ENCODE measurements at places on chromosomes 11 and 22.

GRCh38 chr11:104663190-104664140, 234.8 kb downstream of the CASP12 start:
- no peak for DNase-seq

DNA sequence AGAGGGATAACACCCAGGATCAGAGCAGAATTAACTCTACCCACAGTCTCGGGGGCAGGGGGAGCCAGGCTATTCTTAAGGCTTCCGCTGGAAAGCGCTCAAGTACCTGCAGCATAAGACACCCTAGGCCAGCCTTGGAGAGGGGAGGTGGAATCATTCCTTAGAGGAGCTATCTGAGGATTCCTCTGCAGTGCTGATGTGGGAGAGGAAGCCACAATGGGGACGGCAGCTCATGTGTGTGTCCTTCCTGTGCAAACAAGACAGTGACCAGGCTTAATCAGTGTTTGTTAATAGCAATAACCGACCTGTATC, 382.2 kb upstream of the CADM1 start:
- no peak for DNase-seq

DNA sequence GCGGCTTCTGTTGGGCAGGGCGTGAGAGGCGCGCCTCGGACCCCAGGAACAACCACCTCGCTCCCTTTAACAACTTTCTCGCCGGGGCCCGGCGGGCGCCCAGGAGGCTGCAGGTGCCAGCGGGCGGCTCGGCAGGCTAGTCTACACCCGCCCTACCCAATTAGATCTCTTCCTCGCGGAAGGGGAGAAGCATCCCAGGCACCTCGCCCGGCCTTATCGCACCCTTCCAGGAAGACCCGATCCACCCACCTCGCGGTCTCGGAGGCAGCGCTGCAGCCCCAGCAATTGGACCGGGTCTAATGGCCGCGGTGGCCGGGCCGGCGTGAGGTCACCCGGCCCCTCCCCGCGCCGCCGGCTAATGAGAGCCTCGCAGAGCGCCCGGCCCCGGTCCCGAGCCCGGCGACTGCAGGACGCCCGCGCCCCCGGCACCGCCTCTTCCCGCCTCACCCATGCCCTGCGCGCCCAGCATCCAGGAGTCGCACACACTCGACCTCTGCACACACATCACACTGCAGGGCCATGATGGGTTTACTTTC, at the start of gene PLAAT3:
PLAAT3 (minus strand) TSS at position 298 of the 536 bp plus-strand sequence. CDS start 419 bp downstream, outside the sequence.
- DNase-seq = peak; percentile 79

DNA sequence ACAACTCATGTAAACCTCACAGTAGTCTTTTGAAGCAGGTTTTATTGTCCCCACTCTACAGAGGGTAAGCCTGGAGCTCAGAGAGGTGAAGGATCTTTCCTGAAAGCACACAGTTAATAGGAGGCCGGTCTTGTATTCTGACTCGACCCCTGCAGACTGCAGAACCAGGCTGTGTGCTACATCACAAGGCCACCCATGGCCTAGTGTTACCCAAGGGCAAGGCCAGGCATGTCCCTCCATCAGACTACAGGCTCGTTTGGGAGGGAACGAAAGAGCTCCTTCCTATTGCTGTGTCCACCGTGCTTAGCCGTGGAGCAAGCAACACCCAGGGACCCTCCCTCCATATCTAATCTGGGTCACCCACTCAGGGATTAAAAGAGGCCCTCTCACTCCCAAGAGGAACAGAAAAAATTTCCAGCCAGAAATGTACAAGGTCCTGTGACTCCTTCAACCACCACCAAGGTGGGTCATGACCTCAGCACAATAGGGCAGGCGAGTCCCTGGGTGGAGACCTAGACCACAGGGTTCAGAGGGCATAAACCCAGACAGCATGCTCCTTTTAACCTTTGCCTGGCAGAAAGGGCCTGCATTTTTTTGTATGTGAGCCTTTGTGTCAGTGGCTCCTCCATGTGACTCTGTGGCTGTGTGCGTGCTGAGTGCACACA, 6.3 kb upstream of the SMIM35 start:
- DNase-seq = no peak

GRCh38 chr11:48078689-48079088, 98.3 kb downstream of the PTPRJ start:
- no peak for DNase-seq

- no peak for DNase-seq
Measured at GRCh38 chr11:15859411-15859810, 496.9 kb downstream of the SOX6 start.

DNA sequence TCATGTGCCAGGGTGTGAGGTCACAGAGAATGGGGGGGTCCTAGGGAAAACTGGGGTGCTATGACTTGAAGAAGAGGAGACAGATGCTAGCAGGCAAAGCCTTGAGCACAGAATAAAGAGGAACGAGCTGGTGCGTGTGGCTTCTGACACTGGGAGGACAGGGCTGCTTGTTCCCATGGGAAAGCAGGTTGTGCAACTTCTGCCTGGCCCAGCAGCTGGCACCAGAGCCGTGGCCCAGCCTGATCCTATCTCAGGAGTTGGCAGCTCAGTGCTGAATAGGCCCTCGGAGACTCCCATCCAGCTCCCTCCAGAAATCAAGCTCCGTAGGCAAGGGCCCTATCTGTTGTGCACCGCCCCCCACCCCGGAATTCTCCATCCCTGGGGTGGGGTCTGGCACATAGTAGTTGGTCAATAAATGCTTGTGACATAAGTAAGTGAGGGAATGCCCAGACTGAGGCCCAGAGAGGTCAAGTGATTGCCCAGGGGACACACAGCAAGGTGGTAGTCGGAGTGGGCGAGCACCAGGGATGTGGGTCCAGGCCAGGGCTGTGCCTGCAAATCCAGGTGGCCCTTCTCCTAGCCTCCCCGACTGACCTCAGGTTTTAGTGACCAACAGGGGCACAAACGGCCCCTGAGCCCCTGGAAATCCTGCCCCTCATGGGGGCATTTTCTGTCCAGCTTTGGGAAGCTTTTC, 19.5 kb upstream of the FADD start:
- no peak for DNase-seq

- DNase-seq = no peak
Measured at GRCh38 chr11:1997755-1998154, at the start of gene H19. Gene H19 (minus strand): TSS chr11:1997842.

DNA sequence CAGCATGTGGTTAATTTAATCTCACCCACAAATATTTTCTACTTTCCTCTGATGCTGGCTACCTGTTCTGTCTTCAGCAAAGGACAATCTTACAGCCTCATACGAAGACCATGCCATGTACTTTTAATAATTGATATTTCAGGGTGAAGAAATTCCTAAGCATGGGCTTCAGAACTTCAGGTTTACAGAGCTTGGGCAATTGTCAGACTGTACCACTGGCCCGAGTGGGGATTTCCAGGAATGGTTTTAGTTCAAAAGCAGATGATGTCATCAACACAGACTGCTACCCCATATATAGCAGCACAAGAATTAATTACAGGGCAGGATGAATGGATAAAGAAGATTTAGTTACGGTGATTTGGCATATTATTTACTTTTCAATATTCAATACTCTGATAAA, 171.8 kb downstream of the ETS1 start:
- no peak for DNase-seq

GRCh38 chr11:9827708-9828107, 163.8 kb downstream of the SWAP70 start:
- peak; percentile 20 for DNase-seq

DNA sequence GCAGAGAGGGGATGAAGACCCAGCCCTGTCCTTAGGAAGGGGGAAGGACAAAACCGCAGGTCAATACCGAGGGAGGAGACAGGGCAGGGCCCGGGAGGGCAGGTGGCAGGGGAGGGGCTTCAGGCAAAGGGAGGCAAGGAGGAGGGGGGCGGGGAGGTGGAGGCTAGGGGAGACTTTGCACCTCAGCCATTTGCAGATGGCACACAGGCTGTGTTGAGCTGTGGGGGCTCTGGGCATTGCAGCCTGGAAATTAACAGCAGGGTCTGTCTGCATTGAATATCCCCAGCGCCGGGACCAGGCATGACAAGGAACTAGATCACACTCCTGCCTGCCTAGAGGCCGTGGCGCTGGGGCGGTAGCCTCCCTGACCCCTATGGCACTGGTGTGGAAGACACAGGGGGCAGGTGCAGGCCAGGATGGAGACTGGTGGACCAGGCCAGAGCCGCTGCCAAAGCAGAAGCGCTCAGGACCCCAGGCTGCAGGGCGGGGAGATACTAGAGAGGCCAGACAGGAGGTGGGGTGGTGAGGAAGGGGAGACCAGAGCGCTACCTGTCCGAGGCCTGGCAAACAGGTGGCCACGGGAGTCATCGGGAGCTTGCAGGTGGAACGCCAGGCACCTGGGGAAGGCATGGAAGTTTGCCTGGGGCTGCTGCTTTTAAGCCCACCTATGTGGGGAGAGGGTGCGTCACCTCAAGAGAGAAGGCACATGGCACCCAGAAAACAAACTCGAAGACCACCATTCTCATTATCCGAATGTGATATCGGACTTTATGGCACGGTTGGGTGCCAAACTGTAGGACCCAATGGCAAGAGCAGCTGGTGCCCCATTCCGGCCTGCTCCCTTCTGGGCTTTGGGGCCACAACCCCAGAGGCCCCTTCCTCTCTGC, 11.5 kb downstream of the CBX6 start:
- no peak for DNase-seq

DNA sequence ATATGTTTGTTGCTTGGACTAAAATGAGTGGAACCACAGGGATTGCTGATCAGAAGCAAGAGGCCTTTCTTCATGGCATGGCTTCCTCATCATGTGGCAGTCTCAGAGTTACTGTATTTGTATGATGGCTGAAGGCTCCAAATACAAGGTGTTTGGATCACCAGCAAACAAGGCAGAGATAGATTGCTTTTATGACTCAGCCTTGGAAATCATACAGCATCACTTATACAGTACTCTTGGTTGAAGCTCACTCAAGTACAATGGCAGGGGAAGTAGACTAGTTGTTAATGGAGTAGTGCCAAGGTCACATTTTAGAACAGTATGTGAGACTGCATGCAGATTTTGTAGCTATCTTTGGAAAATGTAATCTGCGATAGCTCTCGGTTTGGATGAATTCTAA, 16.6 kb downstream of the CAPRIN1 start:
- no peak for DNase-seq

GRCh38 chr11:133898770-133899115, 53.4 kb upstream of the SPATA19 start:
- DNase-seq = no peak

- no peak for DNase-seq
Measured at GRCh38 chr22:37994049-37994448, 9.7 kb upstream of the SOX10 start.

DNA sequence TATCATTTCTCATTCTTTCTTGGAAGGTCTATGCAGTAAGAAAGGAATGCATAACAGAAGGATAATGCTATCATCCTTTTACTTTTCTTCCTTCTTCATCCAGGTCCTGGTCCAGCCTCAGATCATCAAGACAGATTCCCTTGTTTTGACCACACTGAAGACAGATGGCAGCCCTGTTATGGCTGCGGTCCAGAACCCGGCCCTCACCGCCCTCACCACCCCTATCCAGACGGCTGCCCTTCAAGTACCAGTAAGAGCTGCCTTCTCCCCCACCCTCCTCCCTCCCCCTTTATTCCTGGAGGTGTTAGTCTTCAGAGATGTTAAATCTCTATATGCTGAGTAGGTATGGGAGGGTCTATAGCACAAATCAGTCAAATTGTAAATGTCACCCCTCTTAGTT, 37.9 kb downstream of the SREBF2 start:
- DNase-seq = no peak

GRCh38 chr11:75198278-75198973, 42.1 kb upstream of the TPBGL start:
- DNase-seq = no peak

DNA sequence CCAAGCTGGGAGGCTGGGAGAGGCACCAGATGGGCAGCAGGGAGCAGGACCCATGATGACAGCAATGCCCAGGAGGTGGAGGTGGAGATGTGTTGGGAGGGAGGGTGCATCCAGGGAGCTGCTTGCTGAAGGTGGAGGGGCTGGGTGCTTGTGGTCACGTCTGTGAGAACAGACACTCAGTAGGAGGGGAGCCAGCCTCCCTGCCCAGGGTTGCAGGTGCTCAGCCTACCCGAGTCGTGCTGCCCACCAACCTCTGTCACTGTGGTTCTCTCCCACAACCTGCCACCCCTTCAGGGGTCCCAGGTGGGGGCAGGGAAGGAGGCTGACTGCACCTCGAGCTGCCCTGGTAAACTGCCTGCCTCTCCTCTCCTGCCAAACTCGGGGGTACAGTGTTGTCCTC, 5.5 kb downstream of the PRDX5 start:
- no peak for DNase-seq

DNA sequence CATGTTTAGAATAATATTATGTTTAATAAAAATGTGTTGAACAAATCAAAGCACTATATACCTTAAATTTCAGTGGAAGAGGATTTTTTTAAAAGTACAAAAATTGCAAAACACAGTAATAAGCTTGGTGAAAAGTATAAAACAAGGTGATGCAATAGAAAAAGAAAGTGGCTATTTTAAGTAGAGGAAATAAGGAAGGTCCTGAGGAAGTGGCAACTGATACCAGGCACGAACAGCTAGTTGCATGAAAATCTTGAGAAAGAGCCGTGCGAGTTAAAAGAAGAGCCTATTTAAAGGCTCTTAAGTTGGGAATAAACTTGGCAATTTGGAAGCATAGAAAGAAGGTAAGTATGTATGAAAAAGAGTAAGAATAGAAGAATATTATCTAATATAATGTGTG, 1679.3 kb downstream of the LRRC4C start:
- no peak for DNase-seq

DNA sequence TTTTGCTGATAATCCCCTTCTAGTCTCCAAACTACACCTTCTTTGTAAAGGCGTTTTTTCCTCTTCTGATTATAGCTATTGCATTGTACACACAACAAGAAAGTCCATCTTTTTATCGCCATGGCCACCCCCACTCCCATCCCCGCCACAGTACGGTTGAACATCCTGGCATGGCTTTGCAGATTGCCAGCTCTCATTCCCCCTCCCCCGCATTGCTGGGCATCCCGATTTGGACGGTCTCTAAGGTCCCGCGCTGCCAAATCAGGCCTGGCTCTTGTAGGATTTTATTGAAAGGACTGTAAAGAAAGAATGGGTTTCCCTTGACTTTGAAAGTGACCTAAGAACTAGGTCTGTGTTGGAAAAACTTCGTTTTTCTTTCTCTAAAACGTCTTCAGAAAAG, 916 bp upstream of the SLC6A5 start:
- DNase-seq = no peak

GRCh38 chr11:102361086-102362031, 14.3 kb downstream of the BIRC2 start:
- peak; percentile 26 for DNase-seq

DNA sequence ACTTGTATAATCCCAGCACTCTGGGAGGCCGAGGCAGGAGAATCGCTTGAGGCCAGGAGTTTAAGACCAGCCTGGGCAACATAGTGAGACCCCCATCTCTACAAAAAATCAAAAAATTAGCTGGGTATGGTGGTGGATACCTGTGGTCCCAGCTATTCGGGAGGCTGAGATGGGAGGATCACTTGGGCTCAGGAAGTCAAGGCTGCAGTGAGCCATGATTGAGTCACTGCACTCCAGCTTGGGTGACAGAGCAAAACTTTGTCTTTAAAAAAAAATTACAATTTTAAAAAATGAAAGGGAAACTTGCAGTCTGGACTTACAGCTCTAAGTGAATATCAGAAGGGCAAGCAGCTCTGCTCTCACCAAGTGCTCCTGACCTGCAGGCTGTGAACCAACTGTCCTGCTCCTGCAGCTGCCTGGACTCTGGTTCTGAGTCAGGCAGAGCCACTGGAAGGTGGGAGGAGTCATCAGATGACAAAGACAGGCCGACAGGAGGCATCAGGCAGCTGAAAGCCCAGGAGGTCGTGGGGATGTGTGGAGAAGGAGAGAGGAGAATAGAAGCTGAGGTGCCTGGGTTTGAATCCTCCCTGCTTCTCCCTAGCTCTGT, 9.6 kb downstream of the SMTNL1 start:
- peak; percentile 65 for DNase-seq

Data from GM03348 (cell line).